ENCODE measurements at places on chromosomes 12 and 14. TPM values are rescaled to one million over a fixed set of nuclear protein-coding genes. Genes with fewer than 3 reads are reported as not detected.
A peak's percentile ranks its signal among the peaks of the same experiment; 100 is the strongest.

The TAC3 gene
- total RNA-seq, result 1.9 TPM

DNA sequence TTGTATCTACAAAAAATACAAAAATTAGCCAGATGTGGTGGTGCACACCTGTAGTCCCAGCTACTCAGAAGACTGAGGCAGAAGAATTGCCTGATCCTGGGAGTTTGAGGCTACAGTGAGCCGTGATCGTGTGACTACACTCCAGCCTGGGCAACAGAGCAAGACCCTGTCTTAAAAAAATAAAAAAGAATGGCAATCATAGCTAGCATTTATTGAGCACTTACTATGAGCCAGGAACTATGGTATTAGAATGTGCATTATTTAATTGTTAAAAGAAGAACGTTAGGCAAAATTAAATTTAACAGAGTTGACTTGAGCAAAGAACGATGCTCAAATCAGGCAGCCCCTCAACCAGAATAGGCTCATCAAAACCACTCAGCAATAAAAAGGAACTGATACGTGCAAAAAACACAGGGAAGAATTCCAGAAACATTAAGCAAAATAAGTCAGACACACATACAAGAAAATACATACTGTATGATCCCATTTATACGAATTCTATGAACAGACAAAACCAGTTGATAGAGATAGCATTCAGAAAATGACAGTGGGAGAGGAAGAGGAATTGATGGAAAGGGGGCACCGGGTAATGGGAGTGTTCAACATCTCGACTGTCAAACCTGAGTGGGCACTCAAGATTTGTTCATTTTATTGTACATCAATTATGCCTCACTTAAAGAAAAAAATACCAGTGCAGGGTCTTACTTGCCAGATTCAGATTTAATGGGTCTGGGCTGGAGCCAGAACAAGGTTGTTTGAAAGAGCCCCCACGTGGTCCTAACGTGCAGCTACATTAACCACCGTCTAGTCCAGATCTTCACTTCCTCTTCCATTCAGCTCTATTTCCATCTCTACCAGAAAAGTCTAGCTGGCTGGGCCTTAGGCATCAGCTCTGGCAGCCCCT lies 8.0 kb downstream of the SCNN1A start:
- H3K4me3 ChIP-seq, result no peak overlapping the region
- peak overlapping the region; percentile 15 for H3K27ac ChIP-seq

- no peak overlapping the region for H3K4me3 ChIP-seq
- no peaks in the 10 kb centered on the region for H3K36me3 ChIP-seq
- H3K4me1 ChIP-seq, result no peaks in the 10 kb centered on the region
- DNase-seq, result no peak
- H3K27ac ChIP-seq, result no peak overlapping the region
Observed at GRCh38 chr12:4825011-4825858, 84.5 kb upstream of the KCNA1 start.

DNA sequence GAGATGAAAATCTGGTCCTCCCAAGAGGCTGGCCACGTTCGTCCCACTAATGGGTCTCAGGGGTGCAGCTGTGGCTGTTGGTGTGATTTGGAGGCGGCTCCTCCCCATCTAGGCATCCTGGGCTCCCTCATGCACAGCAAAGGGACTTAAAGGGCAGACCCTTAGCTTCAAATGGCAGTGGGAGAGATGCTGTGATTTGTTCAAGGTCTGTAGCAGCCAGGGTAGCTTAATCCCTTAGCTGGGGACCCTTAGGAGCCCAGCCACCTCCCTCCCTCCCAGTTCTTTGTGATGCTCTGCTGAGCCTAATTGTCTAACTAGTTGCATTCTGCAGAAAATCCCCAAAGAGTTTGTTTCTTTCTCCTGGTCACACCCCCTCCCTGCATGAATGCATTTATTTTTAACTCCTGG lies 18.3 kb downstream of the DYRK4 start:
- DNase-seq, result no peak
- no peaks in the 10 kb centered on the region for H3K27me3 ChIP-seq
- H3K27ac ChIP-seq, result no peak overlapping the region
- peaks cover 2% of the 10 kb centered on the region for H3K4me1 ChIP-seq
- H3K4me3 ChIP-seq, result no peak overlapping the region
- H3K36me3 ChIP-seq, result no peaks in the 10 kb centered on the region

The CTSG gene
- 3.2 TPM for total RNA-seq

DNA sequence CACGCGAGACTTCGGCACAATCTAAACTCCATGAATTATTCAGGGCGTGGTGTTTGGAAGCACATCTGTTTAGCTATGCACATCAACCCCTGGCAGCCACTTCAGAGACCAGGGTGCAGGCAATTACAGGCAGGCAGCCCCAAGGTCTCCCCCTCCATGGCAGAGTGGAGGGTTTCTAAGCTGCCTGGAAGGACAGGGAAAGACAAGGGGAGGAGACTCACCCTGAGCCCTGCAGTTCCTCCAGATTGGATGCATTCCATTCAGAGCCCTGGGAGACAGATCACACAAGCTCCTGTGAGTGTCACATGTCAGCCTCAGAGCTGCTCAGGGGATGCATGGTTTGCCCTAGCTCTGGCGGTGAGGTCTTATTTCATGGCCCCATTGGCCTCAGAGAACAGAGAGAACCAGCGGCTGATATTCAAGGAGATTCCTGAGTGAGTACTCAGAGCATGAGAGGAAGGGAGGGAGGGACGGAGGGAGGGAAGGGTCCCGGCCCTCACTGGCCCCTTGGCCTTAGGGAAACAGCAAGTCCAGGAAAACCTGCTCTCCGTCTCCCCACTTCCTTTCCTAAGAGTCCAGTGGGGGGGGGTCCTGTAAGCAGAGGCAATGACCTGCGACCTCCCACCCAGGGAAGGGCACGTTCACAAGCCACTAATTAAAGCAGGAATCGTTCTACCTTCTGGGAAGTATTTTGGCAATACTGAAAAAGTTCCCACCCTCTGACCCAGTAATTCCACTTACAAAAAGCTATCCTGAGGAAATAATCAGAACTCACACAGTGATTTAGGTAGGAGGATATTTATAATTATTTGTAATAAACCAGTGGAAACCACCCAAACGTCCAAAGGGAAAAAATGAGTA lies 55.1 kb downstream of the SSH1 start:
- no peak overlapping the region for H3K4me3 ChIP-seq
- DNase-seq, result no peak
- peak overlapping the region; percentile 69 for H3K27ac ChIP-seq

GRCh38 chr12:66662179-66662578 lies 16.7 kb downstream of the GRIP1 start:
- H3K4me1 ChIP-seq, result no peaks in the 10 kb centered on the region
- H3K36me3 ChIP-seq, result no peaks in the 10 kb centered on the region
- no peak overlapping the region for H3K27ac ChIP-seq
- H3K4me3 ChIP-seq, result no peak overlapping the region
- no peaks in the 10 kb centered on the region for H3K27me3 ChIP-seq

DNA sequence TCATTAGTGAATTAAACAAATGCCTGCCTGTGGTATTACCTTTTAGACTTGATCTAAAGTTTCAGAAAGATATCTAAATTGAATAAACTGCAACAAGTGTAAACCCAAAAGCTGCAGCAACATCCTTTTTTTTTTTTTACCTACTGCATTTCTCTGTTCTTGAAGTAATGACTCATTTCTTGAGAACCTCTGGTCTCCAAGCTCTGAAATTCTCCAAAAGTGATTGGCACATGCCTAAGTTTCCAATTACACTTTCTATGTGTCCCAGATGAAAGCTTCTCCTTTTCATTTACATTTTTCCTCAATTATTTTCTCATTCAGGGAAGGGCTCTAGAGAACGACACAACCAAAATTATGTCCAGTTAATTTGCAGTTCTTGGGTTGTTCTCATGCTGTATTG lies 435.2 kb upstream of the DCN start:
- H3K36me3 ChIP-seq, result no peaks in the 10 kb centered on the region
- no peak for DNase-seq
- no peaks in the 10 kb centered on the region for H3K27me3 ChIP-seq
- no peak overlapping the region for H3K27ac ChIP-seq

- DNase-seq, result no peak
- H3K4me1 ChIP-seq, result no peaks in the 10 kb centered on the region
- no peaks in the 10 kb centered on the region for H3K36me3 ChIP-seq
- no peak overlapping the region for H3K4me3 ChIP-seq
- H3K27me3 ChIP-seq, result no peaks in the 10 kb centered on the region
- no peak overlapping the region for H3K27ac ChIP-seq
Observed at GRCh38 chr14:51595881-51596455, 55.7 kb upstream of the FRMD6 start.

- H3K36me3 ChIP-seq, result no peaks in the 10 kb centered on the region
- no peak overlapping the region for H3K27ac ChIP-seq
- no peak overlapping the region for H3K4me3 ChIP-seq
- DNase-seq, result no peak
Observed at GRCh38 chr14:27686137-27686536, 1080.5 kb upstream of the FOXG1 start.

- no peaks in the 10 kb centered on the region for H3K36me3 ChIP-seq
- no peak overlapping the region for H3K27ac ChIP-seq
- no peaks in the 10 kb centered on the region for H3K4me1 ChIP-seq
- no peak overlapping the region for H3K4me3 ChIP-seq
- DNase-seq, result no peak
Observed at GRCh38 chr12:22361785-22362184, 27.3 kb upstream of the ST8SIA1 start.

The BATF gene
- 0.77 TPM for total RNA-seq

The CEBPE gene
- not detected for total RNA-seq

The GON7 gene
- total RNA-seq, result 25.1 TPM

DNA sequence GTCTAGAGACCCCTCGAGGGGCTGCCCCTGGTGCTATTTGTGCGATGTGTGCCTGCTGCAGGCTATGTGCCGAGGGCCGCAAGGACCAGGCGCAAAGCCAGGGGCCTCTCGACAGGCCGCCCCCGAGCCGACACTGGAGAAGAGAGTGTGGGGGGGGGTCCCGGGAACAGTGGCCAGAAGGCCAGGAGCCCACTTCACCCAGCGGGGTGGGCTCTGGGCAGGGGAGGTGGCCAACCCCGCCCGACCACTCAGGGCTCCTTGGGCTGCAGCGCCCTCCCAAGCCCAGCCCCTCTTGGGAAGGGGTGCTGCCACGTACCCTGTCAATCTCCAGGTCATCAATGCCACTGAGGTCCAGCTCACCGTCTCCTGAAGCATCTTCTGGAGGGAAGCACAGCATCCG lies 28.6 kb upstream of the BTBD6 start:
- peaks cover 4% of the 10 kb centered on the region for H3K36me3 ChIP-seq
- DNase-seq, result no peak
- no peak overlapping the region for H3K4me3 ChIP-seq
- H3K27ac ChIP-seq, result no peak overlapping the region
- no peaks in the 10 kb centered on the region for H3K27me3 ChIP-seq

The CYP27B1 gene
- 0.80 TPM for total RNA-seq

- H3K4me3 ChIP-seq, result no peak overlapping the region
- H3K4me1 ChIP-seq, result no peaks in the 10 kb centered on the region
- no peak overlapping the region for H3K27ac ChIP-seq
- H3K27me3 ChIP-seq, result no peaks in the 10 kb centered on the region
Observed at GRCh38 chr14:45198551-45198950, 54.5 kb downstream of the MIS18BP1 start.

DNA sequence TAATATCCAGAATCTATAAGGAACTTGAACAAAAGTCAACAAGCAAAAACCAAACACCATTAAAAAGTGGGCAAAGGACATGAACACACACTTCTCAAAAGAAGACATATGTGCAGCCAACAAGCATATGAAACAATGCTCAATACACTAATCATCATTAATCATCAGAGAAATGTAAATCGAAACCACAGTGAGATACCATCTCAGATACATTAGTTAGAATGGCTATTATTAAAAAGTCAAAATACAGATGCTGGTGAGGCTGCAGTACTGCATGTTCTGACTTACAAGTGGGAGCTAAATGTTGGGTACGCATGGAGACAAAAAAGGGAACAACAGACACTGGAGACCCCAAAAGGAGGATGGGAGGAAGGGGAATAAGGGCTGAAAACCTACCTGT lies 67.1 kb downstream of the BLTP3B start:
- no peak for DNase-seq
- H3K27ac ChIP-seq, result no peak overlapping the region
- H3K4me1 ChIP-seq, result no peaks in the 10 kb centered on the region
- no peaks in the 10 kb centered on the region for H3K36me3 ChIP-seq
- H3K4me3 ChIP-seq, result no peak overlapping the region
- H3K27me3 ChIP-seq, result no peaks in the 10 kb centered on the region

The CRIP1 gene
- 220 TPM for total RNA-seq

DNA sequence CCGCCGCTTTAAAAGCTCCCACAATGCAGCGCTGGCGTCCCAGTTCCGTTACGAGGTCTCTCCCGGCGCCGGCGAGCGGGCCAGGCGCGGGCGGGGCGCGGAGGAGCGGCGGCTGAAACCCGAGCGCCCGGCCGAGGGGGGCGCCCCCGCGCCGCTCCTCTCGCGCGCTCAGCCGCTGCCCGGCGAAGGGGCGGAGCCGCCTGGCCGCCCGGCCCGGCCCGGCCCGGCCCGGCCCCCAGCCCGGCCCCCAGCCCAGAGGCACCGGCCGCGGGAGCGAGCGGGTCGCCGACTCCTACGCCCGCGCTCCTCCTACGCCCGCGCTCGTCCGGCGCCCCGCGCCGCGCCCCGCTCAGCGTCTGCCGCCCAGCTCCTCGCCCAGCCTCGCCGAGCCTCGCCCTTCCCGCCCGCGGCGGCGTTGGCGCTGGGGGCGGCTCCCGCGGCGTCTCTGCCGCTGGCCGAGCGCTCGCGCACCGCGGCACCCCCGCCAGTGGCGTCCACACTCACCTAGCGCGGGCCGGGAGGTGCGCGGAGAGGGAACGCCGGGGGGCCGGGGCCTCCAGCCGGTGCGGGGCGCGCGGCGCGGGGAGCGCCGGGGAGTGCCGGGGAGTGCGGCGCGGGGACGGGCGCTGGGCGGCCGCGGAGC lies at the start of gene RASSF8:
Gene RASSF8, plus strand, starts transcription at position 255 of the 643 bp plus-strand sequence. CDS start 96,662 bp downstream, outside the sequence.
- no peaks in the 10 kb centered on the region for H3K4me1 ChIP-seq
- peaks cover 16% of the 10 kb centered on the region for H3K27me3 ChIP-seq
- DNase-seq, result peak; percentile 49
- H3K36me3 ChIP-seq, result no peaks in the 10 kb centered on the region

The FGD6 gene
- total RNA-seq, result 21.8 TPM

- H3K27me3 ChIP-seq, result no peaks in the 10 kb centered on the region
- H3K4me1 ChIP-seq, result no peaks in the 10 kb centered on the region
- DNase-seq, result no peak
- H3K4me3 ChIP-seq, result no peak overlapping the region
- no peaks in the 10 kb centered on the region for H3K36me3 ChIP-seq
Observed at GRCh38 chr12:63826006-63826585, 18.4 kb upstream of the SRGAP1 start.

DNA sequence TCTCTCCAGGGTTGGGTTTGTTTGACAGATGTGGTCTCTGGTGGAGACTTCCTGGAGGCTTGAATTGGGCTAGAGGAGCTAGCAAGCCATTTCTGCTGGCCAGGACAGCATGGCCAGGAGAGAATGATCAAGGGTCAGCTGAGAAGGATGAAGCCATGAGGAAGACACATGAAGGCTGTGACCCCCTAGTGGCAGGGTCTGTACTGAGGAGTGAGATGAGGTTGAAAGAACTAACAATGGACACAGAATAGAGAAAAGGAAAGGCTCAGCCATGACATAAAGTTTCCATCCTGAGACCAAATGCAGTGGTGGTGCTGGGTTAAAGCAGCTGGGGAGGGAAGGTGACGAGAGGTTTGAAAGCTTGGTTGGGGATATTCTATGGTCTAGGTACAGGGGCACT lies 89.9 kb downstream of the NT5DC3 start:
- H3K36me3 ChIP-seq, result no peaks in the 10 kb centered on the region
- H3K4me1 ChIP-seq, result no peaks in the 10 kb centered on the region
- no peaks in the 10 kb centered on the region for H3K27me3 ChIP-seq
- no peak for DNase-seq
- H3K27ac ChIP-seq, result no peak overlapping the region

The TMEM121 gene
- total RNA-seq, result 0.82 TPM

- DNase-seq, result no peak
- H3K27ac ChIP-seq, result no peak overlapping the region
- H3K36me3 ChIP-seq, result no peaks in the 10 kb centered on the region
- H3K4me3 ChIP-seq, result no peak overlapping the region
- H3K4me1 ChIP-seq, result no peaks in the 10 kb centered on the region
Observed at GRCh38 chr14:89941830-89942377, 12.6 kb downstream of the EFCAB11 start.

Measured in colonic mucosa (tissue), 4 donors.